ENCODE measurements at places on chromosomes 6 and 20.

DNA sequence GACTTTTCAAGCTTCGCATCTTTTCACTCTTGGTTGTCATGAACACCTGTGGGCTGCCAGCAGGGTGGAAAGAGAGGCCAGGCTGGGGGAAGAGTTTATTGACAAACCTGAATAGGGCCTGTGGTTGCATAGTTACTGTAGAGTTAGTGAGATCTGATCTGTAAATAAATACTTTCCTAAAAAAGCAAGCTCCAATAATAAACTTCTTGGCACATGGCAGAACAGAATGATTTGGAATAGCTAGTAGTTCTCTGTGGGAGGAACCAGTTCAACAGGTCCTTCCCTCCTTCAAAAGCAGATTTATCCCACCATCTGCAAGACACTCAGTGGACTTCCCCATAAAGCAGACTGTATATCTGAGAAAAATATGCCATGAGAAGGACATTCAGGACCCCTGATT lies 445.0 kb downstream of the HACE1 start:
- no peak for DNase-seq

DNA sequence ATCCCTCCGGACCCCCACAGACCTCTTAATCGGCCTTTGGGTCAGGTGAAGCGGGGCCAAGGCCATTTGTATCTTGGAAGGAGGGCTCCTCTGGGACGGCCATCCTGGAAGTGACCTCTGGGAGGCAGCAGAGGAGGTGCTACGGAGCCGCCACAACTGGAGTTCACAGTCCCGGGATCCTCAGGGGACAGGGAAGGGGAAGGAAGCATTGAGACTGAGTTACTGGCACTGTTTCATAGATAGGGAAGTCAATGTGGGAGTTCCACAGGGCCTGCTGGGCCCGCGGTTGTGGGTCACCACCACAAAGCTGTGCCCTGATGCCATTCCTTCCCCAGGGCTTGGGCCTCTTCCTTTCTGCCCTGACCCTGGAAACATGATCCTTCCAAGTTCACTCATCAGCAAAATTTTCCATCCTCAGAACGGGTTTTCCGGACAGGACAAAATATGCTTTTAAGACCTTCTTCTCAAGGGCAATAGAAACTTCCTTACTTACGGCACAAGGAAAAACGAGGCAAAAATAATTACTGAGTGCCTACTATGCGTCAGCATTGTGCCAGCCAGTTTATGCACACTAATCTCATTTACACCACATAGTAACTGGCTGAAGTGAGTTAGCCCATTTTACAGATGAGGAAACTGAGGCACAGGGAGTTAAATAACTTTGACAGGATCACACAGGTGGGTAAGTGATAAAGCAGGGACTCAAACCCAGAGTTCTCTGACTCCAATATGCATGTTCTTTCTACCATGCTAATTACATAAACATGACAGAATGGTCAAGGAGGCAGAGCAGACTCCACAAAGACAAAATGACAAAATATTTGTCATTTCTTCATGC lies 143.8 kb downstream of the UNC5CL start:
- DNase-seq, result no peak

DNA sequence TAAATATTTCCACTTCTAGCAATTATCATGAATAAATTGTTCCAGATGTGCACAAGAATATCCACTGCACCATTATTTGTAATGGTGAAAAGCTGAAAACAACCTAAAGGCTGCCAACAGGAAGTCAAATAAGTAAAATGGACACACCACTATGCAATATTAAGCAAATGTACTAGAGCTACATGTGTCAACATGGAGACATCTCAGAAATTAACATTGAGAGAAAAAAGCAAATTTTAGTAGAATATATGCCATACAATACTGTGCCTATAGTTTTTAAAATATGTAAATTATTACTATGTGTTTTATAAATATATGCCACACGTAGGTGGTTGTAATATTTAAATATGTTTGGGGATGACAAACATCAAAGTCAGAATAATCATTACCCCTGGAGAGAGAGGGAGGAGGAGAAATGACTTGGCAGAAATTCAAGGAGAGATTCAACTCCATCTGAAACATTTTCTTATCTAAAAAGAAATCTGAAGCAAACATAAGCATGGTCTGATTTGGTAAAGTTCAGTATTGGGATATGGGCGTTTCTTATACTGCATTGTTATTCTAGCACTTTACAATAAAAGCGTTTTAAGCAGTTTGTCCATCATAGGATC lies 475.5 kb downstream of the QKI start:
- DNase-seq, result no peak

GRCh38 chr6:125421836-125422235 lies 120.1 kb upstream of the HDDC2 start:
- no peak for DNase-seq

DNA sequence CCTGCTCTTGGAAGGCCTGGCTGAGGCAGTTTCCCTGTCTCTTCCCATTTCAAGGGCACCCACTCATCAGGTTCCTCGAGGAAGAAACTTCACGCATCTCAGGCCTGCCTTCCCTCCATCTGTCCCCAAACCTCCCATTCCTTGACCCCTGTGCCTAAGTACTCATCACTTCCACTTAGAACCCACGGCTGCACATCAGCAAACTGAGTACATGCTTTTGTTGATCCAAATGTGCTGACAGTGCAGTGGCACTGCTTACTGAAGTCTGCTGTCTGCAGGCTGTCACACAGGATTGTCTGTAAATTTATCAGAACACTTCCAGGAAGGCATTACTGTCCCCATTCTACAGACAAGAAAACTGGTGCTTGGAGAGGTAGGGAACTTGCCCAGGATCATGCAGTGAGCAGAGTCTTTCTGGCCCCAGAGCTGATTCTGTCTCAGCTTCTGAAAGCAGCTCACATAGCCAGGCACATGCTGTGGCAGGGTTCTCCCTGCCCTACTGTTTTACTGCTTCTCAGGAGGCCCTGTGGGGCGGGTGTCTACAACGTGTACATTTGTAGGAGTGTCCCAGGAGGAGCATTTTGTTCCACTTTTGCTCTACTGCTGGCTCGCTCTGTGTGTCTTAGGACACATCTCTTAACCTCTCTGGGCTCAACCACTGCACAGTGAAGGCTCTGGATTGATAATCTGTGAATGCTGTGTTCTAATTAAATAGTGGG lies 64.2 kb upstream of the XRN2 start:
- DNase-seq, result no peak

- DNase-seq, result no peak
Observed at GRCh38 chr6:165743366-165743898, 80.4 kb upstream of the PDE10A start.

- no peak for DNase-seq
Observed at GRCh38 chr6:147095316-147095715, 108.9 kb upstream of the STXBP5 start.

- DNase-seq, result no peak
Observed at GRCh38 chr6:30447237-30447636, 42.1 kb upstream of the HLA-E start.

- DNase-seq, result no peak
Observed at GRCh38 chr6:56842686-56843475, 112.0 kb upstream of the BEND6 start.

DNA sequence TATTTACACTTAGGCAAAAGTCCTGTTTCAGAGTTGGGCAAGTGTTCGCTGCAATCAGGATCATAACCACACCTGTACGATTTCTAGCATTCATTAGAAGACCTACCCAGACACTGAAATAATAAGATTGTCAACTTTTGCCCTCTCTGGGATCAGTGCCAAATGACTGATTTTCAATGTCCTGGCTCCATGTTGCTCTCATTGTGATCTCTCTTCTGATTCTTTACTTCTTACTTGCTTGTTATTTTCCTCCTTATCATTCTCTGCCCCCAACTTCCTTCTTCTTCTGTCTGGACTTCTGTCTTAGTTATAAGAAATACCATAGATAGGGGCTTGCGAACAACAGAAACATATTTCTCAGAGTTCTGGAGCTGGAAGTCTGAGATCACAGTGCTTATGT lies 94.4 kb upstream of the BMP2 start:
- DNase-seq, result no peak

DNA sequence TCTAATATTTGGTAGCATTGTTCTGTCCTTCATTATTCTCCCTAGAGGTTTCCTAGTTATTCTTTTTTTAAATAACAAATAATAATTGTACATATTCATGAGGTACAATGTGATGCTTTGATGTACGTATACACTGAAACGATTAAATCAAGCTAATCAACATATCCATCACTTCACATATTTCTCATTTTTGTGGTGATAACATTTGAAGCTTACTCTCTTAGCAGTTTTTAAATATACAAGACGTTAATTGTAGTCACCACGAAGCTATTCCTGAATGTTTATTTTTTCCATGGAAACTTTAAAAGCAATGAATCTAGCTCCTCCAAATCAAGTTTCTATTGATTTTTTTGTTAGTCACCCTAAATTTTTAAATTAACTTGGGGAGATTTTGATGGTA lies 116.5 kb upstream of the PRND start:
- DNase-seq, result no peak

GRCh38 chr20:37828684-37829083 lies 74.2 kb upstream of the VSTM2L start:
- no peak for DNase-seq

DNA sequence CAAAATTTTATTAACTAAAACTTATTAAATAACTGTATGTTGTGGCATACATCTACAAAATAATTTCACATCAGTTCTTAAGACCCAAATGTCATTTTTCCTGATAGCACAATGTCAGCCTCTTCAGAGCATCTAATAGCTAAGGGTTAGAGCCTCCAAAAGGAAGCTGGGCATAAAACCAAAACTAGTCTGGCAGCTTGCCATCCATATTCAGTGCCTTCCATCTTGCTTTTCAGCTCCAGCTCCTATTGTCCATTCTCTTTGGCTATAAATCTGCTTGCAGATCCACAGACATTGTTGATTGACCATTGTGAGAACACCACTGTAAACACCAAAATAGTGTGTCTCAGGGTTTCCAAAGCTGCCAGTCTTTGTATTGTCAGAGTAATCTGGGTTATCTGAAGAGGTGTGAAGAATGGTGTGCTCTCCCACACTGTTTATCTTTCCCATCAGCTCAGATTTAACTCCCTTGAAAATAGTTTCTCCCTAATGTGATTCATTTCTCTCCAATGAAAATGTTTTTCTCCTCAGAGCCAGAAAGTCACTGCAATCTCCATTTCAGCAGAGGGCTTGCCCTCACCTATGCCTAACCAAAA lies 154.8 kb upstream of the KCNQ5 start:
- peak; percentile 38 for DNase-seq

- no peak for DNase-seq
Observed at GRCh38 chr6:20279051-20279450, 66.8 kb upstream of the MBOAT1 start.

GRCh38 chr6:118788702-118789101 lies 105.2 kb upstream of the ASF1A start:
- no peak for DNase-seq

DNA sequence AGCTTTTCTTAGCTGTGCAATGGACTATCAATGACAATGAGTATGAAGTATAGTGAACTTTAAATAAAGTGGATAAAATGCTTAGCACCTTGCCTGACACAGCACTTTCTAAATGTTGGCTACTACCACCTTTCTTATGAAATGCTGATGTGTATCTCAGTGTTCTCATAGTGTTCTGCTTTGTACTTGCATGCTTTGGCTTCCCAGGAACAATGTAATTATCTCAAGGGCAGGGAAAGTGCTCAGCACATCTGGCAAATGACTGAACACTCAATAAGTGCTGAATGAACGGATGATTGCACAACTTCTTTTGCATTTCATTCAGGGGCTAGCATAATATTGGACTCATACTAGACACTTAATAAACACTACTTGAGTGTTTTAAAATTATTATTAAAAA lies 28.2 kb upstream of the NOX3 start:
- DNase-seq, result no peak

DNA sequence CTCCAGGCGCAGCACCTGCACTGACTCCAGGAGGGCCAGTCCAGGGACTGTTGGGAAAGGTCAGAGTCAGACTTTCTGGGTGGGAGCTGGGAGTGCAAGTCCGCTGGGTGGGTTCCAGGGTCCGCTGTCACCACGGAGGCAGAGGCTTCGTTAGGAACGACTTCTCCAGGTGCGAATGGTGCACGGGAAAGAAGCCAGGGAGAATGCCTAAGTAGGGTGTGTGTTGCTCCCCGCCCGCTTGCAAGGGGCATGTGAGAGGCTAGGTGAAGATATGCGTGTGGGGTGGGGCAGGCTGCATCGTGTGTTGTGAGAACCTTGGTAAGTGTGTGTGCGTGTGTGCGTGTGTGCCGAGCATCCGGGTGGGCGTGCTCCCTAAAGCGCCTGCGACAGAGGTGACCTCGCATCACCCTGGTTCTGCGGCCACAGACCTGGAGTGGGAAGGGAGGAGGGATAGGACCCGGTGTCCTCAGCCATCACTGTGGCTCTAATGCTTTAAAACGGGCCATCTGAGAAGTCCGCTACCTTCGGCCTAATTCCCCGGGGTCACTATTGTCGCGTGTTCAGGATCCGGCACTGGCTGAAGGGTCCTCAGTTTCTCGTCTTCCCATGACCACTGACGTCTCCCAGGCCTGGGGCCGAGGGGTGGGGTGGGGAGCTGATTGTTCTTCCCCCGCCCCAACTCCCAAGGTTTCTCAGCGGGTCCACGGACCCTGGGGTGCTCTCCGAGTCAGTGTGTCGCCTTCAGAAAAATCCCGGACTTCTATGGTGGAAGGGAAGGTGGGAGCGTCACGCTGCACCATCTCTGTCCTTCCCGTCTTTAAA lies 6.1 kb downstream of the SLC32A1 start:
- DNase-seq, result no peak

DNA sequence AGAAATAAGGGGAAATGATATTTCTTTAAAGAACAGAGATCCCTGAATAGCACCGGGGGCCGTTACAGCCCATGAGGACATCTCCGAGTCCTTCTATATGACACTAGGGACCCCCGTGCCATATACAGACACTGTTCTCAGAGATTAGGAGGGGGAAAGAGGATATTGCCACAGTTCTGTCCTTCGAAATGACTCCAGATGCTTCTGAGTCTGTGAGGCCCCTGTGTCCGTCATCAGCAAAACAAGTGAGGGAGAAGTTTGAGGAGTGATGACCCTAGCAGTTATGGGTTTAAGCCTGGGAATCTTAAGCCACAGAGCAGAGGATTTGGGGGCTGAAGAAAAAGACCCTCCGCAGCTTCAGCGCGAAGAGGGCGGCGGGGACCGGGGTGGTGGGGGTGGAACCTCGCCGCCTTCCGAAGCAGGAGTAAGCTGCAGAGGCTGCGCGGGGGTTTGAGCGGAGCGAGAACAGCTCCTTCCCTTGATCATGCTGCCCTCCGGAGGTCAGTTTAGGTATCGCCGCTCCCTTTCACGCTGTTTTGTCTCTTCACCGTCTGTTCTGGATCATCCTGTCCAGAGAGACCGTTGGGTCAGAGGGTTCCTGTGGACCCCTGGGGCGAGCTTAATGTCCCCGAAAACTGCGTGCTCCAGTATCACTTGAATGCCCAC lies 23.6 kb downstream of the VPS52 start:
- DNase-seq, result peak; percentile 62

GRCh38 chr6:2353412-2354137 lies 108.2 kb upstream of the GMDS start:
- peak; percentile 0 for DNase-seq

Data from NCI-H1092 (cell line).